Activated naive CD8-positive, alpha-beta T cell treated with anti-CD3 and anti-CD28 coated beads for 36 hours (primary cell): ENCODE measurements at places on chromosomes 2 and 18.

DNA sequence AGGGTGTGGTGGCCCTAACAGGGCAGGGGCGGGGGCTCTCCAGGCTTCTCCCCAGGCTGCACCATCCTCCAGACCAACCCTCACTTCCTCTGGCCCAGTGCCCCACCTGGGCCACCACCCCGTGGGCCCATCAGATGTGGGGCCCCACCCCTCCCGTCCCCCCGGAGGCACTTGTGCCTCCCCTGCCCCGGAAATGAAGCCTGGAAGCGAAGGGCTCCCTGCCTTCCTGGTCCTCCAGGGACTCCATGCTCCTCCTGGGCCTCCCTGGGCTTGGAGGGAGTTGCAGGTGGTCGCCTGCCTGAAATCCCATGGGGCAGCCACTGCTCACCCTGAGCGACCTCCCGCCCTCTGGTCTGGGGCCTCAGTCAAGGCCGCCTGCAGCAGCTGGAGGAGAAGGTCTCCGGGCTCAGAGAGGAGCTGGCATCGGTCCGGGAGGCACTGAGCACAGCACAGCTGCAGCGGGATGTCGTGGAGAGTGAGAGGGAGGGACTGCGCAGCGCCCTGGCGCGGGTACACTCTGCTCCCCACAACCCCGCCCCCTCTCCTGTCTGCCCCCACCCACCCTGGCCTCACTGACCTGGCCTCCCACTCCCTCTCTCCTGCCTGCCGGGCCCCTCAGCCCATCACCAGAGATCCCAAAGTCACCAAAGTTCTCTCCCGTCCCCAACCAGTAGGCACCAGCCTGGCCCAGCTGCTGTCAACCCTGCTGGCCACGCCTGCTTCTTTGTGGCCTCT is 28.0 kb downstream of the CROCC2 start:
- DNase-seq, result no peak

DNA sequence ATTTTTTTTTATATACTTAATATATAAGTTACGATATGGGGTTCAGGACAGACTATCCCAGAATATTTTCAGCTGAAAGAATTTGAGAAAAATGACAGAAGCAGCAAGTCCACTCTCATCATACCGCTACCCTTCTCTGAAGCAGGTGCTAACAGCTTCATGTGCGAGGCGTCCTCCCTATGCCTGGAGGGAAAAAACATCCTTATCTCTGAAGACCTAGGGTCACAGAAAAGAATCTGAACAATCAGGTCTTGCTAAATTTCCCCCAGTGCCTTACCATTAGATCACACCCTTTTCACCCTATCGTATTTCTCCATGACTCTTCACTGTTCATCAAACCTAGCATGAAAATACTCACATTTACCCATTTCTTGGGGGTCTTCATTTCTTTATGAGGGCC is 51.9 kb upstream of the CREB1 start:
- DNase-seq, result no peak

GRCh38 chr2:112772322-112772721 is 7.9 kb upstream of the CKAP2L start:
- no peak for DNase-seq

DNA sequence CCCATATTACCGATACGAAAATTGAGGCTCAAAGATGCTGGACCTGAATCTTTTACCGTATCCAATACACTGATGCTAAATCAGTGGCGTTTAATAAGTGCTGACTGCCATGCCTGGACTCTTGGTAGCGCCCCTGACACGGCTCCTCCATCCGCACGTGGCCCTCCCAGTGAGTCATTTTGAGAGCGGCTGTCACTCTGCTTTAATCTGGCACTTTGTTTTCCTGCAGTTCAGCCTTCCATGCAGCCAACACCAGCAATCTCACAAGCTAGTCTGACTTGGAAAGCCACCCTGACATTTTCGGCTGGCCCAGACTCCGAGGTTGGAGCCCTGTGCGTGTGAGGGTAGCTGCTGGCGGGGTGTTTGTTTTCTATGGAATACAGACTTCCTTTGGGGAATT is 155.1 kb upstream of the LMAN1 start:
- no peak for DNase-seq

DNA sequence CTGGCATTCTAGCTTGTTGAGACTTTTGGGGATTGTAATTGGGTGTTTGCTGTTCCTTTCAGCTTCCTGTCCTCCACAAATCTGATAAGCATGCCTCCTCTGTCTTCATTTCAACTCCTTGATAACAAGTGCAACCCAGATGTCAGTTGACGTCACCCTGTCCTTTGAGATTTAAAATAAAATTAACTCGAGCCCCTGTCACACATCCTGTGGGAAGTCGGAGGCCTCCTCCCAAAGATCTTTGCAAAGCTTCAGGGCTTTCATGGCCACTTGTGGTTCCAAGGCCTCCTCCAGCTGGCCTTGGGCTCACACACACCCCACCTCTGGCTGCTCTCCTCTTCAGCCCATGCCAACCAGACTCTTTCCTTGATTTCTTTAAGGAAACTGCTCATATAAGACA is 69.9 kb upstream of the ITGA6 start:
- no peak for DNase-seq

DNA sequence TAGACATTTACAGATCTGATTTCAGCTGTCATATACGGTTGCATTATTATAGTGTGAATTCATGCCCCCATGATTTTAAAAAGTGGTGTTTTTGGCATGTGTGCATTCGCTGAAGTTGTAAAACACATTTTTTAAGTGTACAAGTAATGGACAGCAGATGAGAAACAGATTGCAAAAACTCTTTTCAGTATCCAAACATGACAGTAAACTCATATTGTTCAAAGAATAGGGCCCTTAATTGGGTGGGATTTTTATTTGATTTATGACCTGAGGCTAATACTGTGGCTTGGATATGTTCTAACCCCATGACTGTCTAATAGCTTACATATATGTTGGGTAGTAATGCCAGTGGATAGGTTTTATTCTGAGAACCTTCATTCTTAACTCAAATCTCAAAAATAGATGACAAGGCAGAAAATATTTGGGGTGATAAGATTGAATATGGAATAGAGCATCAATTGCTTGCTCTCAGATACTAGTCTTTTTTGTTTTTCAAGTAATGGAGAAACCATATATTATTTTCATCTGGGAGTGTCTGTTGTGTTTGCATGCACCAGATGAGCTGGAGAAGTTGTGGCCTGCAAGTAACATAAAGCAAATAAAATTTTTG is 118.6 kb downstream of the PARD3B start:
- DNase-seq, result no peak

DNA sequence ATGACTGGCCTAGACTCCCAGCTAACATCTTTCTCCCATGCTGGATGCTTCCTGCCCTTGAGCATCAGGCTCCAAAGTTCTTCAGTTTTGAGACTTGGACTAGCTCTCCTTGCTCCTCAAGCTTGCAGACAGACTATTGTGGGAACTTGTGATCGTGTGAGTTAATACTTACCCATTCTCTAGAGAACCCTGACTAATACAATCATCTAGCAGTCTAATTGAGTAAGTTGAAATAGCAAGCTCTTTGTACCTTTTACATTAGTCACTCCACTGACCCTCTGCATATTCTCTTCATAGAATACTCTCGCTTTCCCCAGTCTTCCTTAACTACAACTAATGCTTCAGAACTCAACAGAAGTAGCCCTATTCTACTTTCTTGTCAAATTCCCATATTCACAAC is 434.6 kb upstream of the NXPH2 start:
- DNase-seq, result no peak

DNA sequence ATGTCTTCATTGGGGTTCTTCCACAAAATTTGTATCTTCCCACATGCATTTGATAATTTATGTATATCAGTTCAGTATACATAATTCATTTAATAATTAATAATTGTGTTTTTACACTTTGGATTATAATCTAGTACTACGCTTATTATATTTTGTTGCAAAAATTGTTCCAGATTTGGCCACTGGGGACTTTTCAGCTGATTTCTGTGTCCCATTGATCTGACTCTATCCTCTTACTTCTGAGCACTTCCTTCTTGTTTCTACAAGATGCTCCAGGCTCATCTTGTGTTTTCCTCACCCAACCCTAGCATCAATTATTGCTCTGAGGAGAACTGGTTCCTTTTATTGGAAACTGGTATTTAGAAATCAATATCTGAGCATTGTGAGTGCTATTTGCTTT is 215.3 kb upstream of the CDH19 start:
- no peak for DNase-seq

DNA sequence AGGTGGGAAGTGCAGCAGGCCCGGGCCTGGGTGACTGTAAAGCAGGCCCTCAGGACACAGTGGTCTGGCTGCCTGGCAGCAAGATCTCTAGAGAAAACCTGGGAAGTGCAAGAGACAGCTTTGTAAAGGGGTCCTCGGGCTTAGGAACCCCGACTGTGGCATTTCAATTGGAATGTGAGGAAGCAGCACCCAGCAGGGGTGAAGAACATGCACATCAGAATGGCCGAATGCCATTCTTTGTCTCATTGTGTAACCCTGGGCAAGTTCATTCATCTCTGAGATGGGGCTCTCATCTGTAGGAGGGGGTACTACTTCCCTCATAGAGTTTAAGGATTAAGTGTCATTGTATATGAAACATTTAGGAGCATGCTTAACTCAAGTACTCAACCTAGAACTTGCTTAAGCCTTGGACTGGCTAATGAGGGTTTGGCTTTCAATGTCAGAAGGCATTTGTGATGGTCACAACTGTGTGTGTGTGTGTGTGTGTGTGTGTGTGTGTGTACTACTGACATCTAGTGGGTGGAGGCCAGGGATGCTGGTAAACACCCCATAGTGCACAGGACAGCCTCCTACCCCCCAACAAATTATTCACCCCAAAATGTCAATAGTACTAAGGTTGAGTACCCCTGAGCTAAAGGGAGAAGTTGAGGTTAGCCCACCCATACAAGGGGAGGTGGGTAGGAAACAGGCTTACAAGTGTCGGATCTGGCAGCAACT is 29.3 kb downstream of the MEX3C start:
- DNase-seq, result no peak

DNA sequence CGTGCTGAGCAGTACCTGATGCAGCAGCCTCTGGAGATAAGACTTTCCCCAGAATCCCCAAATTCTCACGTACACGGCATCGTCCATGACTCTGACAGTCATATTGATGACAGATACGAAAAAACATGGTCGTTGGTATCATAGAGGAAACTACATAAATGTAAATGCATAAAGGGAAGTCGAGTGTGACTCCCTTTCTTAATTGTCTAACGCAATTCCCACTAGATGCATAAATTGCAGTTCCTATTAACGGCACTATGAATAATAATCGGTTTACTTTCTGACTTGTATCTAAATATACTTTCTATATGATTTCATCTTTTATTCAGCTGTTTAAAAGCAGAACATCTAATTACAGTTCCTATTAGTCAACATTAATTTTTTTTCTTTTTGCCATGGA is 322.6 kb upstream of the REV1 start:
- no peak for DNase-seq

GRCh38 chr2:230864605-230865306 is at the start of gene ITM2C:
TSS of gene ITM2C (plus strand) at chr2:230864942. CDS start at chr2:230865026, 84 bp downstream.
- peak; percentile 87 for DNase-seq

DNA sequence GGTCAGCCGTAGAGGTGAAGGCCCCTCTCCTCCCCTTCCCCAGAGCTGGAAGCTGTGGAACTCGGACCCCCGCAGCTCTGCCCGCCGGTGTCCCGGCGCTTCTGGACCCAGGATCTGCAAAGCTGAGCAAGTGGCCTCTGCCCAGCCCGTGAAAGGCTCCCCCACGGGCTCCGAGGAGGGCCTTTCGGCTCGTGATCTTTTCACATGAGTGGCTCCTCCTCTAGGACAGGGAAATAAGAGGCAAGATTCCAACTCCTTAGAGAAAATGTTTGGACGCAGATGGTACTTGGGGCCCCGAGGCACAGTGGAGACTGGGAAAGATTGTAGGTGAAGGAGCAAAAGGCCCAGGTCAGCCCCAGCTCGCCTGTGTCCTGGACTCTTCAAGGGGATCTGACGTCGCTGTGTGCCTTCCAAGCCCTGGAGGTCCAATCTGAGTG is 48.2 kb upstream of the SP3 start:
- DNase-seq, result no peak

DNA sequence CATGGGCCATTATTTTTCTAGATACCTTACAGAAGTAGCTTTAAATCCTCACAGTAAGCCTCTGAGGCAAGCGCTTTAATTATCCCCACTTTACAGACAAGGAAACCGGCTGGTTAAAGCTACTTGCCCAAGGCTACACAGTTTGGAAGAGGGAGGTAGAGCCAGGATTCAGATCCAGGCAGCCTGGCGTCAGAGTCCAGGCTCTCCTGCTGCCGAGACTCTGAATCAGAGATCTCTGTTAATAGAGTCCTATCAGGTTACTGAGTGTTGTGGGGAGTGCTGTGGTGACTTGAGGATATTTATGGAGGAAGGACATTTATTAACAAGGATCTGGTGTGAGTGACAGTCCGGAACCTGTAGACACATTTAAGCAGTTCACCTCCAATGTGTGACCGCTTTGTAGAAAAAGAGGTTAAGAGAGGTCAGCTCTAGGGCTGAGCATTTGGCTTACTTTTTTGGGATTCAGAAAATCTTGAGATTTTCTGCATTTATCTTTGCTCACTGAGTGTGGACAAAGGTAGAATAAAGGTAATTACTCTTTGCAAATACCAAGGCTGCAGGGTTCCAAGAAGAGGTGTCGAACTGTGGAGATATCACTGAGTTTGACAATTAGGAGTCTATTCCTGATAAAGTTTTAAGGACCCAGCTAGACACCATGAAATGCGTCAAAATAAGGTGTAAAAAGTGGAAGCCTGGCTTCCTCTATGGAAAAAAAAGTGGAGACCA is 1.6 kb upstream of the CEP192 start:
- DNase-seq, result no peak

- DNase-seq, result no peak
Measured at GRCh38 chr2:106189325-106189724, 4.8 kb downstream of the UXS1 start.

GRCh38 chr2:138030459-138030858 is 66.2 kb downstream of the HNMT start:
- DNase-seq, result no peak

- DNase-seq, result no peak
Measured at GRCh38 chr2:234919711-234920110, 32.1 kb upstream of the SH3BP4 start.

DNA sequence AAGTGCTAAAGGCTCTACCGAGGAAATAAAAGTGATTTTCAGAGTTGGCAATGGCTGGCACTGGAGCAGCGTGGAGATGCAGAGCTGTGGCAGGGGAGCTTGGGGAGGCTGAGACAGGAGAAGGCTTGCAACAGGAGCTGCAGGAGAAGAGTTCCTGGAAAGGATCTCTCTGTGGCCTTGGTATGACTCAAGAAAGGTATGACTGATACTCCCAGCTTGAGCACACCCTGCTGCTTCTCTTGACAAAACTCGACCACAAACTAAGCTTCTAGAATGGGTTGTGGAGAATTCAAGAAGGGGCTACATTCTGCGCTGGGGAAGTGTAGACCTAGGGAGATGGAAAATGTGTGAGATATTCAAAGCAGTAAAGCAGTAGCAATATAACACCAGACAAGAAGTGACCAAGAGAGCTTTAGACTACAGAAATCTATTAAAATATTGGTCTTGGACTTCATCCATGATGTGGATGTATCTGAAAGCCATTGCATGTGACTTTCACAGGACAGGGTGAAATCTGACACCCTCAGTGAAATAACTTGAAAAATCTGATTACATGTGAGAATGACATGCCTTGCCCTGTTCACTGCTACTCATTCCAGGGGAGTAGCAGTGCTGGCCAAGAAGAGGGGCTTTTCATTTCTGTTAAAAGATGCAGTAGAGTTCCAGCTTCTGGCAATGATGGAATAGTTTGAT is 41.5 kb downstream of the SUCLG1 start:
- DNase-seq, result no peak
